ENCODE measurements at places on chromosomes 11 and 22.

- no peak for DNase-seq
Observed at GRCh38 chr11:117127171-117127901, 16.8 kb upstream of the PAFAH1B2 start.

DNA sequence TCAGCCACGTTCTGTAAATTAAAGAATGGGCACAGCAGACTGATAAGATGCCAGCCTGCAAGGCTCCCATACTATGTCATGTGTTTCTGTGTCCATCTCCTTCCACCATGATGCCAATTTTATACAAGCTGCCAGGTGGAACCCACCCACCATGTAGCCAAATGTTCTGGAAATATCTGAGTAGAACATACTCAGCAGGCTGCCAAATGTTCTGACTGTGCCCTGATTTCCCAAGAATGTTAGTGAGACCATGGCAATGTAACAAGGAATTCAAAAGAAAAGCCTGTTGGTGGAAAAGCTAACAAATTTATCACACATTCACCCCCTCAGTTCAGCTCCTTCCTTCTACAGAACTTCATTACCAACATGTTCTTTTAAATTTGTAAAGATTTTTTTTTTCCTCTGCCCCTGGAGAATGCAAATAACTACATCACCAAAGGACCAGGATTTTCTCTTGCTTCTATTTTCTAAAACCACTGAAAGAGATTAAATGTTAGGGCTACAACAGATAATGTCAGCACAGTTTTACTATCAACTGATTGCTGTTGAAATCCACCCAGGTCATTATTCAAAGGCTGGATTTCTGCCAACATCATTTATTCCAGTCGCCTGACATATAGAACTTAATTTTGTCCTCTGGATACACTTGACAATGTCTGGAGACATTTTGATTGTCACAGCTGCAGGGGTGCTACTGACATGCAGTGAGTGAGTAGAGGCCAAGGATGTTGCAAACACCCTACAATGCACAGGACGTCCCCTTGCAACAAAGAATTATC is 3.1 kb downstream of the DMC1 start:
- DNase-seq, result no peak

DNA sequence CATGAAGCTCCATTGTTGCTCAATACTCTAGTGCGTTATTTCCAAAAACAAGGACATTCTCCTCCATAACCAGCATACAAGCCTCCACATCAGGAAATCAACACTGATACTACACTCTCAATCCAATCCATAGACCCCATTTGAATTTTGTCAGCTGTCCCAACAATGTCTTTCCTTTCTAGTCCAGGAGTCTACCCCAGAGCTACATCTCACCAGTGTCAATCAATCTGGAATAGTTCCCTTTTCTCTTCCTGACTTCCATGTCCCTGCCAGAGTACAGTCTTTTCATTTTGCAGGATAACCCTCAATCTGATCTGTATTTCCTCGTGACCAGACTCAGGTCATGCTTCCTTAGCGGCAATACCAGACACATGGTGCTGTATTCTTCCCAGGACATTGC is 43.0 kb downstream of the TCF20 start:
- no peak for DNase-seq

DNA sequence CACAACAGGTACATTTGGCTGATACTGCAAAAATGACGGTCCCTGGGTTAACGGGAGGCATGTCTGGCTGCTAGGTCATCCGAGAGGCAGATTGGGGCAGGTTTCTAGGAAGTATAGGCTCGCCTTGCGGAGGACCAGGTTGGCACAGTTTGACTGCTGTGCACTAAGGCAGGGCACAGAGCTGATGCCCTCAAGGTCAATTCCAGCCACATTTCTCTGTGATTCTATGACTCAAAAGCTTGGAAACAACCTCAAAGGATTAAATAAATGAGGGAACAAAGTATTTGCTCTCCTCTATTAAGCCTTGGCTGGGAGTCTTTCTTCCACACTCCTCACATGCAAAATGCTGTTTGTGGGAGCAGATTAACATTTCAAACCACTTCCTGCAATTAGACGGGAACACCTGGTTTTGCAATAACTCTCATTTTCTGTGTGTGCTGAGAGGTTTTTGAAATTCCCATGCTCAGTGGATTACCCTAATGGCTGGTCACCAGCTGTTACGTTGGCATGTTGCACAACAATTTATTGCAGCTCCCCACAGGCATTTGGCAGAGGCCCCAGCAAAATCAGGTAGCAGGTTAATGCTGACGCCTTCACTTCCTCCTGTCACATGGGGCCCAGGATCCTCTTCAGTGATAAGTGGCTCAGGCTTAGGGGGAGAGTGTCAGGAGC is 61.0 kb upstream of the PLET1 start:
- DNase-seq, result no peak

- no peak for DNase-seq
Observed at GRCh38 chr11:9462172-9462799, 1.5 kb downstream of the ZNF143 start.

GRCh38 chr11:109423466-109424190 is 1.6 kb downstream of the C11orf87 start:
- no peak for DNase-seq

DNA sequence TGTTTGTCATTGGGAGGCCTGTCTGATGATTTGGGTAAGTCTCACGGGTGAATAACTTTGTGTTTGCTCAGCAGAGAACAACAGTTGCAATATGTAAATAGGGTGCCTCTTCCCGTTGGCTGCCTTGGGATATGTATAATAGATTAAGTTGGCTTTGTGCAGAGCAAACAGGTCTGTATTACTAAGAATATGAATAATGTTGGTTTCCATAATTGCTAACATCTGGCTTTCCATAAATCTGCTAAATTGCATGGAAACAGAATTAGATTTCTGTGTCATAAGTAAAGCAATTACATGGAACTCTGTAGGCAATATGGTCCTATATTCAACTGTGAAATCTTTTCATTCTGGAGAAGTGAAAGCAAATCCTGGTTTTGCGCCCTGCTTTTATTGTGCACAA is 636.0 kb upstream of the ANO5 start:
- DNase-seq, result no peak

DNA sequence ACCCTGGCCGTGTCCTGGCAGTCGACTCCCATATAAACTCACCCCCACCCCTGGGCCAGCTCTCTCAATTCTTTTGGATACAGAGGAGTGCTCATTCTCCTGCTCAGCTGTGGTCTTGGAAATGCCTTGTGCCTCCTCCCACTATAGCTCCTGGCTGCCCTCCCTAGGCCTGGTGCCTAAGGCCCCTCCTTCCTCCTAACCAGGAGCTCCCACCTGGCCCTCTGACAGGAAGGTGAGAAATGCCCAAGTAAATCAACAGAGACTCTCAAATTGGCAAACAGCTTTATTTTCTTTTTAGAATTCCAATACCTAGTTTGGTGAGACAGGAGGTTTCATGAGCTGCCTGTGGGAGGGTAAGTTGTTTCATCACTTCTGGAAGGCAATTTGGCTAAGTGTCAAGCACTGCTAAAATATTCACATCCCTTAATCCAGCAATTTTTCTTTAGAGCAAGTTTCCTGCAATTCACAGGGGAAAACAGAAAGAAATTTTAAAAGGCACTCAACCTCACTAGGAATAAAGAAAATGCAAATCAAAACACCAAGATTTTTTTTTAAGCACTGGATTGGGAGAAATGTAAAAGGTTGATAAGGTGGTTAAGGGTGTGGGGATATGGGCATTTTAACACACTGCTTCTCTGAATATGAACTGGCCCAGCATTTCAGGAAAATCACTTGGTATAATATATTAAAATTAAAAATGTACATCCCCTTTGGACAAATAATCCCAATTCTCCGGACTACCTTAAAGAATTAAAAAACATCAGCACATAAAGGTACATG is 209.7 kb upstream of the ARHGAP20 start:
- DNase-seq, result no peak

GRCh38 chr11:77024745-77025144 is 9.5 kb upstream of the B3GNT6 start:
- DNase-seq, result no peak

DNA sequence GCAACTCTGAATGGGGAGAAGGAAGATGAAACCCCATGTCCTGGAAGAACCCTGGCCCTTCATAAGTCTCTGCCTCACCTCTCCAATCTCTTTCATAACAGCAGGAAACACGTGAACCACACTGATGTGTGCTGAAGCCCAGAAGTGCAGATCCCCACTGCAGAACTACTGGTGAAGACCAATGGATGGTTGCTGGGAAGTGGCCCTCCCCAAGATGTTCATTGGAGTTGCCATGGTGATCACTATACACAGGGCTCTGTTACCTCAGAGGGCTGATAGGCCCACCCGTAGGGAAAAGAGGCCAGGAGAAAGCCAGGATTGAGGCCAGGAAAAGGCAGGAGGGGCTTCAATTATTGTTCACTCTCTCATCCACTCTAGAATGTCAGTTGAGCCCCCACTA is 11.6 kb downstream of the TST start:
- no peak for DNase-seq

- no peak for DNase-seq
Observed at GRCh38 chr22:22728382-22728781, 84.0 kb downstream of the GGTLC2 start.

DNA sequence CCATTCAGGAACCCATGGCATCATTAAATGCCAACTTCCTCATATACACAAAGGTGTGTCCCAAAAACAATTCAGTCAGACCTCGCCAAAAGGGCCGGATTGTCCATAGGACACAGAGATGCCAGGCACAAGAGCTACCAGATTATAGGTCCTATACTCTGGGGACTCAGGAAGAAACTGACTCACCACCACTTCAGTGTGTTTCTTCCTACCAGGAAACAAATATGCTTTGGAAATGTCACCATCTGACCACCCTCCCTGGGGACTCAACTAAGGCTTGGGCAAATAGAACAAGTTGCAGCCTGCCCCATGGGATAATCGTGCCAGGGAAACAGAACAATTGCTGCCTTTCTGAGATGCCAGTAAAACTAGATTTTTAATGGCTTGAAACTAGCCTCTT is 11.7 kb downstream of the POU2AF3 start:
- no peak for DNase-seq

GRCh38 chr11:113557926-113558325 is 82.7 kb upstream of the DRD2 start:
- DNase-seq, result no peak

DNA sequence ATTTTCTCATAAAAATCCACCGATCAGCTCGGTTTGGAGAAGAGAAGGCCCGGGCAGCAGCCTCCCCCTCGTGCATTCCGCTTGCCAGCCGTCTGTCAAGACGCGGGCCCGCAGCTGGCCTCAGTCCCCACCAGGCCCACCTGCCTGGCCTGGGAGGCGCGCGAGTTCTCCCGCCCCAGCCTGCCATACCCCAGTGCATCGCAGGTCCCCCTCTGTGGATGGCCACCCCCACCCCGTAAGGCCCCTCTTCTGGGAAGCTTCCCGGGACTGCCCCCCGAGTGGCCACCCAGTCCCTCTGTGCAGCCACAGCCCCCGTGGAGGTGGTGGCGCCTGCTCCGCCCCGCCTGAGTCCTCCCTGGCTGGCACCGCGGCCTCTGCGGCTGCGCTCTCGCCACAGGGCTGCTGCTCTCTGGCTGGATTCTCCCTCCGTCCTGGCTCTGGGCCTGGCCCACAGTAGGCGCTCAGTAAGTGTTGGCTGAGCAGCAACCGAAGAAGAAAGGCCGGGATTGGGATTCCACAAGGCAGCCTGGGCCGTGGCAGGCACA is 74.0 kb upstream of the TCF20 start:
- no peak for DNase-seq

DNA sequence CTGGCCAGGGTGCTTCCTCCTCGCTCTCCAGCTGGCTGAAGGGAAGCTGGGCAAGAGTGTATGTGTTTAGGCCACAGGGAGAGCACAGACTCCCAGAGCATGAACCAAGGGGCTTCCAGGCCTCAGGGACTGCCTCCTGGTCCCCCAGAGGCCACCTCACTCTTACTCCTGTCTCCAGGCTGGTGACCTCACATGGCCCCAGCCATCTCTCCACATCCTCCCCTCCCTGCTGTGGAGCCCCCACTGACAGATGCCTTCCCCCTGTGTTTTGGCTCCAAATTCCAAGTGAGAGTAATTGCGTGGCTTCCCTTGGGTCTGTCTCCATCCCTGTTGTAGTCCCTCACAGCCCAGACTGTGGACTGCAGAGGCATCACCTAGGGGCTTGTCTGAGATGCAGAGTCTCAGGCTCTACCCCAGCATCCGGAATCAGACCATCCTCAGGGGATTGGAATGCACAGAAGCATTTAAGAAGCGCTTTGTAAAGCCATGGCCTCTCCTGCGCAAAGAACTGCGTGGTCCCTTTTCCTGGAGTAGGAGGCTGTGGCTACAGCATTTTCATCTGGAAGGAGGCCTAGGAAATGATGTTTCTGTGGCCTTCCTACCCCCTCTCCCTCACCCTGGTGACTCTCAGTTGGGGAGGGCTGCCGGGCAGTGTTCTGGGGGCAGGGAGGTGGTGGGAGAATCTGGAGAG is 91.1 kb downstream of the ATXN10 start:
- DNase-seq, result no peak

DNA sequence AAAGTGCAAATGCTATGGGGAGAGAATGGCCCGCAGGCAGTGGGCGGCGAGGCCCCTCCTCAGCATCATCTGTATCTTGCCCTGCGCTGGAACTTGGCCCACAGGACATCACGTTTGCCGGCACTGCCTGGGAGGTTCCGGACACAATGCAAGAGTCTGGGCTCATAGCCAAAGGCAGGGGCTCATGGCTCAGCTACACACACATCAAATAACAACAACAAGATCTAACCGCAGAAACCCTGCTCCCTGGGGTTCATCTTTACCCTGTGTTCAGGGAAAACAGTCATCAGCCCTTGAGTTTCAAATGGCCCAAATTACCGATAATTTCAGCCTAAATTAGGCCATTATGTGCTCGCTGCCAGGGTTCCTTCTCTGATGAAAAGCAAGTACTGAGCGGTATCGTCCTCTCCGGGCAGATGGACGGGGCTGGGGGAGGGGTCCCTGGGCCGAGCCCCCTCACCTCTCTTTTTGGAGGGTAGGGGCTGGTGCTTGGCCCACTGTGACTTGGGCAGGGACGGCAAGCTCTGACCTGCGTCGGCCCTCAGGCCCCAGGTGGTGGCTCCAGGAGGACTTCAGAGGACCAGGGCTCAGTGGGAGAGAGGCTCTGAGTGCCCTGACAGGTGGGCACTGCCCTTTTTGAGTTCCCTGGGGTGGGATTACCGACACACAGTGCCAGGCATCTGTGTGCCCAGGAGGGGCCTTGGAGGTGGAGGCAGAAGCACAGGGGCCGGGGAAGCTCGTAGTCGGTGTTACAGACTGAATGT is 25.0 kb upstream of the GAL start:
- no peak for DNase-seq

- no peak for DNase-seq
Observed at GRCh38 chr11:119189393-119189792, 4.1 kb downstream of the NHERF4 start.

DNA sequence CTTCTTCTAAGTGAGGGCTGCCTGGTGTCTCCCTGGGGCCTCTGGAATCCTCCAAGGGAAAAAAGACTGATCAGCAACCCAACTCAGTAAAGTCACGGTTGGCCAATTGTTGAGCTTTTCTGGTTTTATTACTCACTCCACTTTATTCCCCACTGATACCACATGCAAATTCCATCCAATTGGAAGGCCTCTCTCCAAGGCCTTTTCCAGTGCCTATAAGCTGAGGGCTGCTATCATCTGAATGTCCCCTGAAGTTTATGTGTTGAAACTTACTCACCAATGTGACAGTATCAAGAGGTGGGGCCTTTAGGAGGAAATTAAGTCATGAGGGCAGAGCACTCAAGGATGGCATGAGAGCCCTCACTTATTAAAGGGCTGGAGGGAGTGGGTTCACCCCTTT is 463.3 kb downstream of the BUD13 start:
- no peak for DNase-seq

Measured in stimulated activated CD8-positive, alpha-beta memory T cell treated with anti-CD3 and anti-CD28 coated beads, Interleukin-15, amount 100 ng/mL, for 4 hours (primary cell).